Adrenal gland (tissue), 19 donors: ENCODE measurements at places on chromosomes 13 and 19. TPM values are rescaled to one million over a fixed set of nuclear protein-coding genes. Genes with fewer than 3 reads are reported as not detected.

NDUFA13 gene
- 323 TPM for total RNA-seq

FKBP8 gene
- 268 TPM for total RNA-seq

RASAL3 gene
- total RNA-seq = 5.9 TPM

ZNF45 gene
- total RNA-seq = 22.2 TPM

CGB3 gene
- total RNA-seq = not detected

GJA3 gene
- total RNA-seq = not detected

S1PR5 gene
- total RNA-seq = 0.30 TPM

LGALS14 gene
- total RNA-seq = 2.2 TPM

ADGRE2 gene
- 5.3 TPM for total RNA-seq

CRX gene
- total RNA-seq = not detected

TBXA2R gene
- total RNA-seq = 21.2 TPM

ZNF577 gene
- total RNA-seq = 14.0 TPM

PGLYRP1 gene
- total RNA-seq = 0.17 TPM

SSBP4 gene
- 119 TPM for total RNA-seq

C19orf85 gene
- not detected for total RNA-seq

FAM32A gene
- 70.9 TPM for total RNA-seq

LRP3 gene
- 50.1 TPM for total RNA-seq

FCER2 gene
- total RNA-seq = 0.42 TPM

ZNF296 gene
- 0.70 TPM for total RNA-seq

SRRM5 gene
- not detected for total RNA-seq

TUBB4A gene
- total RNA-seq = 79.3 TPM

DACT3 gene
- total RNA-seq = 2.7 TPM

ITGBL1 gene
- 2.1 TPM for total RNA-seq

COX6B1 gene
- 289 TPM for total RNA-seq

RUBCNL gene
- 5.5 TPM for total RNA-seq

MAST1 gene
- total RNA-seq = 5.7 TPM

OR7G1 gene
- not detected for total RNA-seq

RBM26 gene
- 18.7 TPM for total RNA-seq

LRRC63 gene
- total RNA-seq = not detected

APOC1 gene
- total RNA-seq = 3,854 TPM

ZNF709 gene
- total RNA-seq = 1.9 TPM
